HS-27A (cell line): ENCODE measurements at places on chromosomes 16 and 17.

GRCh38 chr17:41301916-41302901 lies at the start of gene KRTAP29-1:
Gene KRTAP29-1, minus strand, starts transcription at chr17:41302851. Its CDS starts 0 bp downstream, at chr17:41302851.
- DNase-seq: no peak

GRCh38 chr17:2982854-2983253 lies 80.6 kb downstream of the OR1D5 start:
- DNase-seq: no peak

GRCh38 chr17:80759377-80759673 lies 214.7 kb downstream of the RPTOR start:
- DNase-seq: no peak

GRCh38 chr17:20988001-20988636 lies 54.7 kb downstream of the USP22 start:
- no peak for DNase-seq

DNA sequence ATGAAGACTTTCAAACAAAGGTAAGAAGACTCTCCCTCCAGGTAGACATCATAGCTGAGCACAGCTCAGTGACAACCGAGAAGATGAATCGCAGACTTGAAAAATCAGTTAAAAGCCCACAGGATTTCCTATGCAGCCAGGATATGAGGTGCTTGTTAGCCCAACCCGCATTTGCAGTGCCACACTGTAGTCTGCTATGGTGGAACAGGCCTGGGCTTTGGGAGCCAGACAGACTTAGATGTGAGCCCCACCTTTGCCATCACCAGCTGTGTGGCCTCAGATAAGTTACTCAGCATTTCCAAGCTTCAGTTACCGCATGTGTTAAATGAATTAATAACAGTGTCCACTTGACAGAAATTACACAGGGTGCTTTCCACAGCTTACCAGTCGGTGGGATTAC lies 204.4 kb upstream of the HS3ST3A1 start:
- DNase-seq: no peak

- DNase-seq: no peak
These were observed 57.0 kb downstream of the GRB2 start for GRCh38 chr17:75348386-75349012.

DNA sequence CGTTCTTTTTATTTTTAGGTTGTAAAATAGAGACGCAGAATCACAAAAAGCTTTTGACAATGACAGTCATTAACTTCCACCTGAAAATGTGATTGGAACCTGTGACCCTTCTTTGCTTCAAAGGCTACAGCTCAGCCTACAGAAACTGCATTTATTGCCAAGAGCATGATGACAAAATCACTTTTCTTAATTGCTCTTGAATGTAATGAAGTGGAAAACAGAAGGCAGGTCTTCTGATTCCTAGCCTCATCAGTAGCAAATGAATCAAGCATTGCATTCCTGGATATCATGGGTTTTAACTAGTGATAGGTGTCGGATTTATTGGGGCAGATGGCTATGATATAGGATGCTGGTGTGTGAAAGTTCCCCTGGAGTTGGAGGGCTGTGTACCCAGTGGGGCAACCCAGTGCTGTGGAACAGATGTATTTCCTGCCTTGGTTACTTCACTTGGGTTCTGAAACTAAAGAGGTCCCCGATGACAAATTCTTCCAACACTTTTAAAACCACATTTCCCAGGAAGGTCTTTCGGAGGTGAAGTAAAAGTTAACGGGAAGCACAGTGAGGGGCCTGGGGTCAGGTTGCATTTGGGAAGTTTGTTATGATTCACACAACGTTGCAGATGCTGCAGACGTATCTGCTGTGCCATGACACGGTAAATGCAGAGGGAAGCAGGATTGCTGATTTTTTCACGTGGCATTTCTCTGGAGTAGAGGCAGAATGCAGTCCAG lies 127.5 kb downstream of the HS3ST3A1 start:
- DNase-seq: no peak

DNA sequence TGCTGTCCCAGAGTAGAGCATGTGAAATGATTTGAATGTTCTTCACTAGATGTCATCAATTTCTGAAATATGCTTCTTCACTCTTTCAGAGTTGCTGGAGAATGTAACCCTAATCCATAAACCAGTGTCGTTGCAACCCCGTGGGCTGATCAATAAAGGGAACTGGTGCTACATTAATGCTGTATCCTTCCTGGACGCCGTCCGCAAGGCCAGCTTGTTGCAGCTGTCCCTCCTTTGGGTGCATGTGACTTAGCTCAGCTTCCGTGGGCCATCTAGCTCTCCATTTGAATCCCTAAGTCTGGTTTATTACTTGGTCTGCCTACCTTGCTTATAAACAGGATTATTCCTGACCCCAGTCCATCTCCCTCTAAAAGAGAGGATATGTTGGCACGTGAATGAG lies 58.8 kb downstream of the USP10 start:
- no peak for DNase-seq

DNA sequence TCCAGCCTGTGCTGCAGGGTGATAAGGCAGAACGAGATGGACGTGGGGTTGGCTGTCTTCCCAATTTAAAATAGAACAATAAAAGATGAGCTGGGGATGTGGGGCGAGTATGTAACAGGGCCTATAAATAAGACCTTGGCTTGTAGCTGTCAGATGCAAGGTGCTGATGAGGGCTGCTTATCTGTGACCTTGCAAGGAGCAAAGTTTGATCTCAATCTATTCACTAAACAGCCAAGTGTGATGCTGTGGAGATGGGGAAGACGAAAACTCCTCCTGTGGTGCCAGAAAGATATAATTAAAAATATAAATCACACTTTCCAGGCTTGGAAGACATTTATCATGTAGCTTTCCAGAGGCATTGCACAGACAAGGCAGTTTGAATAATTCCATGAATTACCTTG lies 26.7 kb upstream of the TEX2 start:
- DNase-seq: no peak

DNA sequence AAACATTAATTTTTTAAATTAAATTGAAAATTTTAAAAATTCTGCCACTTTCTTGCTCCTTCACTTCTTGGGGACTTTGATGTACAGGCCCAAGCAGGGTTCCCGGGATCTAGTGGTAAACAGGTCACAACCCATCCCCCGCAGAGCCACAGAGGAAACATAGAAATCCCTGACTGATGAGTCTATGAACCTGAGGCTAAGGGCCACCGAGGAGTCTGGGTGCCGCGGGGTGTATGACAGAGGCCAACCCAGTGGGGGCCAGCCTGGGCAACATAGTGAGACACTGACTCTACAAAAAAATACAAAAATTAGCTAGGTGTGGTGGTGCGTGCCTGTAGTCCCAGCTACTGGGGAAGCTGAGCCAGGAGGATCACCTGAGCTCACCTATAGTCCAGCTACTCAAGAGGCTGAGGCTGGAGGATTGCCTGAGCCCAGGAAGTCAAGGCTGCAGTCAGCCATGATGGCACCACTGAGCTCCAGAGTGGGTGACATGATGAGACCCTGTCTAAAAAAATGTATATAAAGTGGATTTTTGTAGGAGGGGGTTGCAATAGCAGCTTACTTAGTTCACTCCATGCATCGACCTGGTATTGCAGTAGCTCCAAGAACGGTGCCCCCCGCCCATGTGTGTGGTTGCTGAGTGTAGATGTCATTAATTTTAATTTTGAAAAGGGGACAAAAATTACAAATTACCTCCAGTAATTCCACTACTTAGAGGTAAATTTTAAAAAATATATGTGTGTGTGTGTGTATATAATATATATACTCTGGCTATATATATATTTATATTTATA lies 9.2 kb upstream of the FLYWCH1 start:
- DNase-seq: no peak

DNA sequence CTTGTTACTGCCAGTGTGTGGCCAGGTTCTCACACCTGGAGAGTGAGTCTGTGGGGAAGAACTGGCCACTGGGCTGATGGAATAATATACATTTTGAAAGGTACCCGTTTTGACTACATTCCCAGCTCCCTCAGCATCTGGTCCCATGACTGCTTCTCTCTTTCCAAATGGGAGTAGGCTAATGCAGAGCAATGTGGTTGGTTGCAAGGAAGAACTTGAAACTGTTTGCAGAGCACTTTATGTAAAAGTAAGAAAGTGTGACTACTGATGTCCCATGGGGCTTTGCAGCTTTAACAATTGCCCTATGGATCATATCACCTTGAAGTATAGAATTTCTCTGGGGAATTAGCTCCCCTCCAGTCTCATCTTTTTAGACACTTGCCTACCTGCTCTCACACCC lies 9.0 kb downstream of the KATNIP start:
- no peak for DNase-seq

DNA sequence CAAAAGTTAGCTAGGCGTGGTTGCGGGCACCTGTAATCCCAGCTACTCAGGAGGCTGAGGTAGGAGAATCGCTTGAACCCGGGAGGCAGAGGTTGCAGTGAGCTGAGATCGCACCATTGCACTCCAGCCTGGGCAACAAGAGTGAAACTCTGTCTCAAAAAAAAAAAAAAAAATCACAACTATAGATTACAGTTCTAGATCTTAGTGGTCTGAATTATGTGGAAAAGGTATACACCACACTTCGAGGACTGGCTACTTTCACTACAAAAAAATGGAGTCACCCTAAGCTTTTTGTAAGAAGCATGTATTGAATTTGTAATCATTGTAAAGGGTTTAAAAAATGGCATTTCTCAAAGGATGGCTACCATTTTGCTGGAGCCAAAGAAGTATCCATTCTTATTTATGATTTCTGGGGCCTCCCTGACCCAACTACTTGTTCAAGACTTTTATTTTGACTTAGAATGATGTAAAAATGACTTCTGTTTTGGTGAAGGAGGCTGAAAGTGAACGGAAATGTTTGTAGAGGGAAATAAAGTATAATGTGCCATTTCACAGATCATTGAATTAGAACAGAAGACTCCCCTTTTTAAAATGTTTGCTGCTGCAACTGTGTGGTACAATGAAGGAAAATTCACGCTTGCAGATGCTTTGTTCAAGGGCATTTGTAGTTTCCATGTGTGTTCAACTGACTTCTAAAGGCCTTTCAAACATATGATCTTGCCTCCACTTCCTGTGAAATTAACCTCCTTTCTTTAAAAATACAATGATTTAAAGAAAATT lies 37.1 kb upstream of the NOL11 start:
- no peak for DNase-seq

- no peak for DNase-seq
These were observed 5.8 kb downstream of the PRSS22 start for GRCh38 chr16:2852003-2852730.

DNA sequence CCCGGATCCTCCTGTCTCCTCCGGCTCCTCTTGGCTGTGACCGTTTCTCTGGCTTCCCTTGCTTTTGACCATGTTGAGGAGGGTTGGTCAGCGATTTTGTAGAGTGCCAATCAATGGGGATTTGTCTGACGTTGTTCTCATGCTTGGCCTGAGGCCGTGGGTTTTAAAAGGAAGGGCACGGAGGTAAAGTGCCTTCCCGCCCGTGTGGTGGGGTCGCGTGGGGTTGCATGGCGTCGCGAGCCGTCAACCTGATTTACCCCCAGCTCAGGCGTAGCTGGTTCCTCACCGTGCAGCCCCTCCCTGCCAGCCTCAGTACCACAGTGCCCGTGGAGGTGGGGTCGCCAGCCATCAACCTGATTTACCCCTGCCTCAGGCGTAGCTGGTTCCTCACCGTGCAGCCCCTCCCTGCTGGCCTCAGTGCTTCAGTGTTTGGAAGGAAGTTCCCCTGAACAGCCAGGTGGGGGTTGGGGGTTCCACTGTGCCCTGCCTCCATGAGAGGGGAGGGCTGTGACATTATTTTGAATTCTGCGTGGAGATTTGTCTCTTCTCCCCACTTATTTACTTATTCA lies 5.0 kb downstream of the TPSAB1 start:
- DNase-seq: no peak

DNA sequence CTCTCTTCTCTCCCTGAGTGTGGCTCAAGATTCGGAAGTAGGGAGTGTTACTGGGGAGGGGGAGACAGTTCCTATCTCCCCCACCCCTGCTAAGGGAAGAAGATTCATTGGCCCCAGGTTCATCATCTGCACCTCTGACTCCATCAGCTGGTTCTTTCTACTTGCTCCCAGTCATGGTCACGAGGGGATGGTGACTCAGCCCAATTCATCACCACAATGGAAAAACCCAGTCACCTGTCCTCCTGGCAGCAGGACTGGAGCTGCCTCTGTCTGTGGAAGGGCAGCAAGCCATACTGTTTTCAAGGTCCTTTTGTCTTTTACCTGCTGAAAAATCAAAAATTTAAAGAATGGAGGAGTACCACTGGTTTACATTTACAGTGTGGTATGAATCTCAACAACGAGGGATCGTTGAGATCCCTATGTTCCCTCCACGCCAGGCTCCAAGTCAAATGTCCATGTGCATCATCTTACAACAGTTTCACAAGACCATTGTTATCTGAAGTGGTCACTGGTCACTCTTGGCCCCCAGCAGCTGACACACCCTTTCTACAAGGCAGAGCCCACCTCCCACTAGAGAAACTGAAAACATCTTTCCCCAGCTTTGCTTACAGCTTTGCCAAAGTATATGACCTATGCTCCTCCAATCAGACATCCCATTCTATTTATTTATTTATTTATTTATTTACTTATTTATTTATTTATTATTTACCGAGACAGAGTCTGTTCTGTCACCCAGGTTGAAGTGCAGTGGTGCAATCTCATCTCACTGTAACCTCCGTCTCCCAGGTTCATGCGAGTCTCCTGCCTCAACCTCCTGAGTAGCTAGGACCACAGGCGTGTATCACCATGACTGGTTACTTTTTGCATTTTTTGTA lies 40.4 kb upstream of the NDRG4 start:
- DNase-seq: no peak

DNA sequence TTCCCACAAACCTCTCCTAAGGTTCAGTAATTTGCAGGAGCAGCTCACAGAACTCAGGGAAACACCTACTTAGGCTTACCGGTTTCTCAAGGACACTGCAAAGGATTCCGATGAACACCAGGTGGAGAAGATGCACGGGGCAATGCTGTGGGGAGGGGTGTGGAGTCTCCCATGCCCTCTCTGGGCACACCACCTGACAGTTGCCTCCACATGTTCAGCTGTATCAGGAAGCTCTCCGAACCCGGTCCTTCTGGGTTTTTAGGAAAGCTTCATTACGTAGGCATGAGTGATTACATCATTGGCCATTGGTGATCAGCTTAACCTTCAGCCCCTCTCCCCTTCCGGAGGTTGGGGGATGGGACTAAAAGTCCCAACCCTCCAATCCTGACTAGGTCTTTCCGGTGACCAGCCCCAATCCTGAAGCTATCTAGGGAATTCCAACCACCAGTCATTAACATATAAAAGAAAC lies 21.6 kb downstream of the C17orf58 start:
- no peak for DNase-seq

DNA sequence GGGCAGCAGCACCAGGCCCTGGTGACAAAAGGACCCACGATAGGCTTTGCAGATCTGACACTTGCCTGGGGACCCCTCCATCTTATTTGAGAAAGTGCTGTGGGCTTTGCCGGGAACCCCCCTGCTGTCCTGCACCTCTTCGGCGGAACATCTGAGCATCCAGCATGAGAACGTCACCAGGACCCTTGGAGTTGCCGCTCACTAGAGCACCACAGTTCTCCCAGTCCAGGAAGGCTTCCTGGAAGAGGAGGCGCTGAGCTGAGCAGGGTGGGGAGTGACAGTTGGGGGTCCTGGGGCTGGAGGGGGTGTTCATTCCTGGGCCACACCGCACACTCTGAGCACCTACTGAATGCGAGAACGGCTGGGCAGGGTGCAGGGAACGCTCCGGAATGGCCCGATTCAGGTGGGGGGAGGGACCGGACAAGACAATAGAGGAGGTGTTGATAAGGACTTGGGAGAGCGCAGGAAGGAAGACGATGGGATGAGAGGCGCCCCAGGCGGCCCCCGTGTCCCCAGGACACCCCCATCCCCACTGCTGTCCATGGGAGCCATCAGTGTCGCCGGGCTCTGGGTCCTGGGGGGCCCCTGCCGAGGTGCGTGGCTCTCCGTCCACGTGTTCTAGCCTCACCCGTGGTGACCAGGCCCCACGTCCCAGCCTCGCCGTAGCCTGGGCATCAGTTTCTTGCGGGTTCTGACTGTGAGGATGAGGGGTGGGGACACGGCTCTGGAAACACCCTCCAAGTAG lies 24.8 kb upstream of the CACNA1H start:
- no peak for DNase-seq

- DNase-seq: no peak
These were observed 22.9 kb upstream of the PRSS54 start for GRCh38 chr16:58317608-58318152.
